ENCODE measurements at places on chromosomes 6 and 20. TPM values are rescaled to one million over a fixed set of nuclear protein-coding genes. Genes with fewer than 3 reads are reported as not detected.

The PACRG gene
- not detected for total RNA-seq

The SLC17A4 gene
- not detected for total RNA-seq

The JPH2 gene
- total RNA-seq: 0.10 TPM

GRCh38 chr6:96276305-96276704 lies 245.3 kb upstream of the UFL1 start:
- no peak for DNase-seq

DNA sequence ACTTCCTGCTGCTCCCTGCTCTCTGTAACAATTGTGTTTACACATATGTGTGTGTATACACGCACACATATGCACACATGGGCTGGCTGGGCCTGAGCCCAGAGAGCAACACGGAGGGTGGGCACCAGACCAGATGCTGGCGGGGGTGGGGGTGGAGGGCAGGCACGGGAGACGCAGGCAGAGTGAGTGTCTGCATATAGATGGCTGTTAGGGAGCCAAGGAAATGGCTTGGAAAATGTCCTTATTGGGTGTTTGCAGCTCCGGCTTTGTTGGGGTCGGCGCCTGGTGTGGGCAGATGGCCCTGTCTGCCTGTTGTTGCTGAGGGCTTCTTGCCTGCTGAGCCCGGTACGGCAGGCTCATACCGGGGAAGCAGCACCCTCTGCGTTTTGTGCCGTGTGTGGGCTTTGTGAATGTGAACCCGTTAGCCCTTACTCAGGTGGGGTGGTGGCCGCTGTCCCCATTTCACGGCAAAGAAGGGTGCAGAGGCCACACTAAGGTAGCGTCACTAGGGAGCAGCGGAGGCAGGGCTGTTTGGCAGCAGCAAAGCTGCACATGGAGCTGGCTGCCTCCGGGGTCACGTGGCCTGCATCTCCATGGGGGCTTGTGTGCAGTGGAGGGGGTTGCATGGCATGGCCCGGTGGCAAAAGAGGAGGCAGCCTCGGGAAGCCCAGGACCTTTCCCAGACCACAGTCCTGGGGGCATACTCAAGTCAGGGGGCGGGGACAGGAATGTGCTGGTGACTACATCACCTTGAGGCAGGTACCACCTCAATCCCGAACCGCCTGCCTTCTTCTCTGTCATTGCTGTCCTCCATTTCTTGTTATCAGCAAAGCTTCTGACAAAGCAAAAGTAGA lies 47.4 kb upstream of the SRF start:
- no peak for DNase-seq

DNA sequence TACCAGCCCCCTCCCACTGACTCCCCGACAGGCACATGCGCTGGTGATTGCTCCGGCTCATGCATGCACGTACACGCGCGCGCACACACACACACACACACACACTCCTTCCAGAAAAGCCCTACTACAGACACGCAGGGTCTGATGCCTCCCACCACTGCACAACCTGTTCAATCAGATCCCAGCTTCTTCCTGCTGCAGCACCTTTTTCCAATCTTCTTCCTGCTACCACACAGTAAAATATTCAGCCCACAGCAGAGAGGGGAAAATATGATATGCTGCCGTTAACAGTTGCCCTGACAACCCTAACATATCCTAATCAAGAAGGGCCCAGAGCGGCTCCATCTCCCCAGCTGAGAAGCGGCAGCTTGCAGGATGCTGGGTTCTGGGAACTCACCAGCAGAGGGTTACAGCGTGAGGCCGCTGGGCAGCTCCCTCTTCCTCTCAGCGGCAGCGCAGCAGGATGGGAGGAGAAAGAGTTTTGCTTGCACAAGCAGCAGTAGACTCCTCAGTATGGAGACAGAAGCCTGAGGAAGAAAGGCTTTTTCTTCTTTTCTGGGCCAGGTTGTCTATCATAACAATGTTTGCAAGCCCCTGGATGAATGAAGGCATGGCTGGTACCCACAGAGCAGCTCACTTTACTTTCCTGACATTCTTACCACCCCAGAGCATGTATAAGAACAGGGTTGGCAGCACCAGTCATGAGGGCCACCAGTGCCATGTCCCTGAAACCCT lies 23.9 kb downstream of the MAP7 start:
- DNase-seq: peak; percentile 65

GRCh38 chr20:23938118-23938438 lies 50.5 kb downstream of the GGTLC1 start:
- no peak for DNase-seq

DNA sequence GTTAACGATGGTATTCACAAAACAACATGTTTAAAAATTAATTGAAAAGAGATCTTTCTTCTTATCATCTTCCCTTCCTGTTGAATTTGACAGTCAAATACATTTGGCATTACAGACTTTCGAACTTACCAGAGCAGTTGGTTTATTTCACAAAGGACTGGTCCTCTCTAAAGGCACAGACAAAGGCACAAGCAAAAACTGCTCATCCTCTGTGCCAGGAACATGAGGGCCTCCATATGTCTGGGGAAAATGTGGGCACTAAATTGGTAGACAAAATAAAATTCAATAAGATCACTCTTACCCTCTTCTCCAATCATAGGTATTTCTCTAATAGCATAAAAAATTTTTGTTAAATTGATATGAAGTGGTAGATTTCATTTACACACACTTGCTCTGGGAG lies 40.4 kb downstream of the SYNE1 start:
- no peak for DNase-seq

GRCh38 chr6:93721386-93722048 lies 302.2 kb upstream of the EPHA7 start:
- no peak for DNase-seq

- no peak for DNase-seq
These were observed 102.6 kb downstream of the FLRT3 start for GRCh38 chr20:14234666-14235295.

DNA sequence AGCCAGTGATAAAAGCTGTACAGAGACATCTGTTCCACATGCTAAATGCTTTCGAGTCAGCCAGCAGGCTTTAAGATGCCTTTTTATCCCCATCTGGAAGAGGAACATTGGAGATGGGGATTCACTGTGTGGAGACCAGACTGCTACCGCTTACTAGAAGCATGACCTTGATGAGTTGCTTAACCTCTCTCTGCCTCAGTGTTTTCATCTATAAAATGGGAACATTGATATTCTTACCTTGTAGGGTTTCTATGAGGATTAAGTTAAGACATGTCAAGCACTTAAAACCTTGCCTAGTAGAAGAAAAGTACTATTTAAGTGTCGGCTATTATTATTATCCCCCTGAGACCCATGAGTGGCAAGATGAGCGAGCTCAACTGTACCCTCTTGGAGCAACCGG lies 165.3 kb upstream of the SNX9 start:
- DNase-seq: no peak

DNA sequence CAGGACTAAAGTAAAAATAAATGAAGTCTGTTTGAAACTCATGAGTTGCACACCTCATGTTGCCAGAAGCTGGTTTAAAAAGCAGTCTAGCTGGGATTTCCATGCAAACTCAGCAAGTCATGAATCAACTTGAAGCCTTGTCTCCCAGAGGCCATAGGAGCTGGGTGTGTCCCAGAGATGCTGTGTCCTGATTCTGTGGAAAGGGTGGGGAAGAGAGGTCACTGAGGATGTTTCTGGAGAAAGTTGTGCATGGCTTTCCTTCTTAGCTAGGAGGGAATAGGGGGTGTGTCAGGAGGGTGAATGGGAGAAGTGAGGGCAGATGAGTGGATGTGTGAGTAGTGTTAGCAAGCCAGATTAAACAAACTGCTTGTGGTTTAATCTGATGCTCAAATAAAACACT lies 111.3 kb downstream of the ADAT2 start:
- DNase-seq: no peak

DNA sequence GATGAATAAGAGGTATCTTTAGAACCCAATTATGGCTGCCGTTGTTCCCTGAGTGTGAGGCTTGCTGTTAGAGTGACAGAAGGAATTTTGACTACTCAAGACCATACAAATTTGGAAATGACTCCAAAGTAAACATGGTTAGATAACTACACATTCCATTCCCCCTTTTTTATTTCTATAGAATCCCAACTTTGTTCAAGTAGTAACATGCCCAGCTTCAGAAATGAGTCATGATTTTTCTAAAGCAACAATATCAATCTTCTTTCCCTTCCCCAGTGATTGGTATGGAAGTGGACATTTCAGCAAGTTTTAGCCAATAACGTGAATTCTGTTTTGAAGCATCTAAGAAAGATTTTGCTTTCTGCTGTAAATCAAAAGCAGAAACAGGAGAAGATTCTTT lies 37.8 kb downstream of the HCRTR2 start:
- DNase-seq: no peak

- no peak for DNase-seq
These were observed 16.0 kb downstream of the FOXP4 start for GRCh38 chr6:41561931-41562911.

DNA sequence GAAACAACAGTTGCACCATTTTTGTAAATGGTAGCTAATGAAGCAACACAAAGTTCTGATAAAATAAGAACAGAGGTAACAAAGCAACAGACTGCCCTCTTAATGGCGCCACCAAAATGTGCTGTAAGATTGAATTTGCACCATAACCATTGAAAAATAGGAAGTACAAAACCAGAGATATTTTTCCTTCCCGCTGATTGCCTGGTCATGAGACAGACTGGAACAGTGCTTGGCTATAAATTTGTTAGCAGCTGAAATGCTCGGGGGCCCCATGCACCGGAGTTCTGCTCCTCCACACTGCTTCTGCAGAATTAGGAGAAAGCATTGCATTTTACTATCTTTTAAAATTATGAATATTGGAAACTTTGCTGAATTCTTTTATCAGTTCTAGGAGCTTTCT lies 164.4 kb upstream of the QKI start:
- DNase-seq: no peak

- DNase-seq: no peak
These were observed 1.9 kb upstream of the RAET1L start for GRCh38 chr6:150026976-150027805.

DNA sequence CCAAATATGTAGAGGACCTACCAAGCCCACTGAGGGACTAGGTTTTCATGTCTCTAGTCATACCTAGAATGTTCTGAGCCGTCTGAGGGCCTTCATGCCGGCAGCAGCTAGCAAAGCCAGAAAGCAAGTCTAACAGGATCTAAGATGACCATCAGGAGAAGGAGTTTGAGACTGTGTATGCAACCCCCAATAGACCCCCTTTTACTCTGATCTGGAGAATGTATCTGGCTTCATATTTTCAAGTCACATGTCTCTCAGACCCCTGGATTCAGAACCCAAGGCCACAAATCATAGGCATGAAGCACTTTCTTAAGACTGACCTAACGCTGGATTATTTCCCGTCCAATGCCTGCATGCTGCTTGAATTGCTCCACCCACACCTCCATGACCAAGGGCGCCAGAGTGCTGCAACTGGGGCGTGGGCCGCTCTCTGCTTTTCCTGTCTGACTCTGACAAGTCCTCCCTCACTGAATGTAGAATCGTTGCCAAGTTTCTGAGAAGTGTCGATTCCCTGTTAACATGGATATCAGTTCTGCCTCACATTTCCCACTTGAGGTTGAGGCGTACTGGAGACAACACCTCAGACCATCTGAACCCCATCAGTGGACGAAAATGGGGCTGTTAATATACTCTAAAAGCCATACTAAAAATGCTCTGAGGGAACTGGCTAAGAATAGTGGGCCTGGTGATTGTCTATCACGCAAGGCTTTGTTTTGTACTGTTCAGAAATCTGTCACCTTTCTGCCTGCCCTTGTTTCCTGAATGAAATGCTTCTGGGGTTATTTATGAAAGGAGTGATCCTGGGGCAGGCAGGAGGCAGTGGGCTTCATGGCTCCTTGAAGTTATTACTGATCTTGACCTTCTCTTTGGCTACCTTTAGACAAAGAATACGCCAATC lies 23.9 kb upstream of the ASXL1 start:
- peak; percentile 41 for DNase-seq

GRCh38 chr6:129369737-129370136 lies 340.2 kb downstream of the ARHGAP18 start:
- DNase-seq: no peak

- no peak for DNase-seq
These were observed 66.8 kb downstream of the SCAND1 start for GRCh38 chr20:35887393-35888064.

All from activated CD8-positive, alpha-beta T cell treated with anti-CD3 and anti-CD28 coated beads, Interleukin-2, amount 10 ng/mL, durations not matched to agents 7 days and 5 days (primary cell).